ENCODE measurements at places on chromosomes 6 and 20. TPM values are rescaled to one million over a fixed set of nuclear protein-coding genes. Genes with fewer than 3 reads are reported as not detected.

Gene TFAP2A
- total RNA-seq = not detected

Gene GPR63
- total RNA-seq = 0.53 TPM

DNA sequence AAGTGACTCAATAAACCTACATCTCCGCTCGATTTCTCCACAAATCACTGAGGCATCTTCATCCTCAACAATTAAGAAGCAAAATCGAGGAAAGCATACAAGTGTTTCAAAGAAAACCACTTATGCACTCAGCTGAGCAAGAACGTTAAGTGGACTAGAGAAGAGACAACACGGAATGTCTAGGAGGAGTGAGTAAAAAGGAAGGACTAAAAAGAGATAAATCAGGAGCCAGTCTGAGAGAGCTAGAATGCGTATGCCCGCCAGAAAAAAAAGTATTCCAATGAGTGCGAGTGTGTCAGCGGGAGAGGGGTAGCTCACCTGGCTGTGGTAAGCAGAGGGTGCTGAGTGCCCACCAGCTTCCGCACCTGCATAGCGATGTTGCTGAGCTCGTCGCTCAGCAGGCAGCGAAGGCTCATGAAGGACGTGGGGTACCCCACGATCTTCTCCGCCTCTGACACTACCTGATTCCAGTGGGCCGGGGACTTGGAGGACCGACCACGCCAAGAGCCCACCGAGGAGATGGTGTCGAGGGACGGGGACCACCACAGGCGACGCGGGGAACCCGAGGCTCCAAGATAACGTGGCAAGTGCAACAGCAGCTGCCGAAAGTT, 587 bp downstream of the PDSS2 start:
- H3K36me3 ChIP-seq = no peaks in the 10 kb centered on the region
- H3K27me3 ChIP-seq = no peaks in the 10 kb centered on the region
- DNase-seq = peak; percentile 51
- peak overlapping the region; percentile 90 for H3K27ac ChIP-seq
- peaks cover 10% of the 10 kb centered on the region for H3K4me1 ChIP-seq

- H3K27ac ChIP-seq = no peak overlapping the region
- no peak for DNase-seq
- H3K27me3 ChIP-seq = no peaks in the 10 kb centered on the region
- no peak overlapping the region for H3K4me3 ChIP-seq
- no peaks in the 10 kb centered on the region for H3K4me1 ChIP-seq
These were observed 16.8 kb upstream of the TAAR1 start for GRCh38 chr6:132675749-132676148.

GRCh38 chr6:67133973-67134372, 1426.9 kb upstream of the EYS start:
- H3K27ac ChIP-seq = no peak overlapping the region
- H3K27me3 ChIP-seq = no peaks in the 10 kb centered on the region
- no peak overlapping the region for H3K4me3 ChIP-seq

DNA sequence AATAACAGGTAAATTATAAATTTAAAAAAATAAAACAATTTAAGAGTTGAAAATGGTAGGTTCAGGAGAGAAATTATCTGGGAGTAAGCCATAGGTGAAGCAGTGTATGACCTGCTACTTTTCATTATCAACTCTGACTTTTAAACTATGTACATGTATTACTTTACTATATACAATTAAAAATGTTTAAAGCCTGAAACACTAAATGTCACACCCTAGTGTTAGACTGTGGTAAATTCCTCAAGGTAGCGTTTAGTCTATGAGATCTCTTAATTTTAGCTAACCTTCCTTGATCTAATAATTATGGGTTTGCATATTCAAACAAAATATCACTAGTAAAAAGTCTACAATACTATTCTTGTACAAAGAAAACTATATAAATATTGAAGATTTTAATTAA, 22.3 kb upstream of the TBC1D32 start:
- no peak for DNase-seq
- no peaks in the 10 kb centered on the region for H3K36me3 ChIP-seq
- H3K4me3 ChIP-seq = no peak overlapping the region
- H3K27me3 ChIP-seq = no peaks in the 10 kb centered on the region
- H3K27ac ChIP-seq = no peak overlapping the region

DNA sequence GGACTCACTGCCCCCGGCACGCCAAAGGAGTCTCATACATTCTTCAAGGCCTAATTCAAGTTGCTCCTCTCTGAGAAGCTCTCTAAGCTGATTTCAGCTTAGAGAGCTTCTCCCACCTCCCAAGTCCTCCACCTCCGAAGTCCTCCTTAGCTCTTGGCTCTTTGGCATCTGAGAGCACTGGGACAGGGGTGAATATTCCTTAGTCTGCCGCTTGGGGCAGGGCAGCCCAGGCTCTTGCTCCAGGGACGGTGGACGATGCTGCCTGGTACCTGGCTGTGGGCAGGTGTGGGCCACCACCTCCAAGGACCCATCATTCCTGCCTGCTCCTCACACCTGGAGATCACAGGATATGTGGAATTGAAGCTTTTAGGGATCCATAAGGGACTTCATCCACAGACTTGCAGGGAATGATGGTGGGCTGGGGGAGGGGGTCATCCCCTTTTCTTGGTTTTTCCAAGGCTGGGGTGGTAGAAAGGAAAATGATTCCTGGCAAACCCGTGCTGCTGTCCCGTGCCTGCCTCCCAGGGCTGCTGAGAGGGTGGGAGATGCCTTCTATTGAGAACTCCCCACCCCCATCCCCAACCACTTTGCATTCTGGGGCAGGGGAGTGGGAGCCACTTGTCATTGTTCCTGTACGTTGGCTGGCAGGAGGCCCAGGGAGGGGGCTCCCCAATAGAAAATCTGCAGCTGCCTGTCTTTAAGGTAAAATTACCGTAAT, 57.4 kb downstream of the ARHGAP40 start:
- no peaks in the 10 kb centered on the region for H3K4me1 ChIP-seq
- H3K27me3 ChIP-seq = no peaks in the 10 kb centered on the region
- H3K36me3 ChIP-seq = no peaks in the 10 kb centered on the region
- H3K4me3 ChIP-seq = no peak overlapping the region

DNA sequence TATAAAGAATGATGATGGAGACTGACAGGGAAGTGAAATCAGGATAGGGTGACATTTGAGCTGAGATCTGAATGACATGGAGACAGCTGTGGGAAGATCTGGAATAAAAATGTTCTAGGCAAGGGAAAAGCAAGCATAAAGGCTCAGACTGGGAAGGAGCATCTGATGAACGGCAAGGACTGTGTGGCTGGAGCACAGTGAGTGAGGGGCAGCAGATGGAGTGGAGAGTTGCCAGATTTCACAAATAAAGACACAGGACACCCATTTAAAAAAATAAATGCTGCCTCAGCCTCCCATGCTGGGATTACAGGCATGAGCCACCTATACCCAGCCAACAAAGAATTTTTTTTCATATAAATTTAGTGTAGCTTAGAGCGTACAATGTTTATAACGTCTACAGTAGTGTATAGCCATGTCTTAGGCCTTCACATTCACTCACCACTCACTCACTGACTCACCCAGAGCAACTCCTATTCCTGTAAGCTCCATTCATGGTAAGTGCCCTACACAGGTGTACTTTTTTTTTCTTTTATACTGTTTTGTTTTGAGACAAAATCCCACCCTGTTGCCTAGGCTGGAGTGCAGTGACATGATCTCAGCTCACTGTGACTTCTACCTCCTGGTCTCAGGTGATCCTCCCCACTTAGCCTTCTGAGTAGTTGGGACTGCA, 2.4 kb upstream of the ZBTB24 start:
- no peak overlapping the region for H3K27ac ChIP-seq
- no peaks in the 10 kb centered on the region for H3K27me3 ChIP-seq
- H3K4me1 ChIP-seq = peaks cover 8% of the 10 kb centered on the region
- H3K36me3 ChIP-seq = no peaks in the 10 kb centered on the region
- no peak overlapping the region for H3K4me3 ChIP-seq

GRCh38 chr6:1406306-1407072, 17.1 kb downstream of the FOXF2 start:
- no peaks in the 10 kb centered on the region for H3K36me3 ChIP-seq
- no peaks in the 10 kb centered on the region for H3K27me3 ChIP-seq
- H3K4me3 ChIP-seq = no peak overlapping the region
- peak; percentile 45 for DNase-seq
- H3K27ac ChIP-seq = peak overlapping the region; percentile 57
- no peaks in the 10 kb centered on the region for H3K4me1 ChIP-seq

DNA sequence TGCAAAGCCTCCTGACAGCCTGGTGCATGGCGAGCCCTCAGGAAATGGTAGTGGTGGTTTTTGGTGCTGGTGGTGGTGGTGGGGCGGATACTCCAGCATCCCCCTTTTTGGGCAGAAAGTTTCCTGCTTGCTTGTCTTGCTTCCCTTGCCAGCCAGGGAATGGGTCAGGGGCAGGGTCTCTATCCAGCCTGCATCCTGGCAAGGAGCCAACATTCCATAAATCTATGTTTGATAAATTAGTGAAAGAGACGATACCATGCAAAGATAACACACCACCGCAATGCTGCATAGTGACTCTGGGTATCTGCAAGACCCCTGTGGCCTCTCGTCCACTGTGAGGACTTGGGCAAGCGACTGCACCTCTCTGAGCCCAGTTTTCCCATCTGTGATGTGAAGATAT, 246.2 kb downstream of the LRFN2 start:
- H3K27ac ChIP-seq = no peak overlapping the region
- H3K4me1 ChIP-seq = no peaks in the 10 kb centered on the region
- H3K27me3 ChIP-seq = no peaks in the 10 kb centered on the region

DNA sequence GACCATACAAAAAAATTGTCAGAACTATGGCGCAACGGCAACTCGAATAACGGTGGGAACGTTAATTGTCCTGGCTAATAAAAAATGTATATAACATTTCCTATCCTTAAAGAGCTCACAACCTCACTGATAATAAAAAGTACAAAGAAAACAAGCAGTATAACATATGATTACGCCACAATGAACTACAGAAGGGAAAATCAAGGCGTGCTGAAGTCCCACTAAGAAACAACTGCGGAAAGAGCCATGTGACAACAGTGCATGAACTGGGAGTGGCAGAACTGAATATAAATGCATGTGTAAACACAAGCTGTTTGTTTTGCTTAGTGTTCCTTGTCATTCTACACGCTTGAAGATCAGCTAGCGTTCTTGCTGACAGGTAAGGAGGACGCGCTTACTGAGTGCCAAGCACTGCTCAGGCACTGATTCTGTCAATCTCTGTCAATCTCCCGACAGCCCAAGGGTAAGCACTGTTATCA, 466 bp upstream of the PSMB1 start:
- no peak for DNase-seq
- peak overlapping the region; percentile 80 for H3K4me3 ChIP-seq
- H3K4me1 ChIP-seq = peaks cover 11% of the 10 kb centered on the region
- peak overlapping the region; percentile 89 for H3K27ac ChIP-seq
- H3K27me3 ChIP-seq = no peaks in the 10 kb centered on the region
- H3K36me3 ChIP-seq = peaks cover 22% of the 10 kb centered on the region
